Ammon's horn (tissue), 1 donor: ENCODE measurements at places on chromosomes 12 and 14.

DNA sequence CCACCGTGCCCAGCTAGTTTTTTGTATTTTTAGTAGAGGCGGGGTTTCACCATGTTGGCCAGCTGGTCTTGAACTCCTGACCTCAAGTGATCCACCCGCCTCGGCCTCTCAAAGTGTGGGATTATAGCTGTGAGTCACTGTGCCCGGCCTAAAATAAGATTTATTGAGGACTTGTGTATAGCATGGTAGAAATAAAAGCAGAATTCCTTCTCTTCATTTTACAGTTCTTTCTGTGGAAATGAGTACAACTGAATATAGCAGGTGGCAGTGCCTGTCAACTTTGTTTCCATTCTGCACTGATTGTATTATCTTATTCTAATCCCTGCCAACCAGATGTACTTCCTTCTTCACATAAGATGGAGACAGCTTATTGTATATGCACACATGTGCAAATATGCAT lies 41.0 kb downstream of the DIP2B start:
- DNase-seq: no peak

GRCh38 chr12:130639476-130640424 lies 76.3 kb downstream of the RIMBP2 start:
- DNase-seq: no peak

- no peak for DNase-seq
Observed at GRCh38 chr14:77649326-77649725, 32.9 kb upstream of the SPTLC2 start.

DNA sequence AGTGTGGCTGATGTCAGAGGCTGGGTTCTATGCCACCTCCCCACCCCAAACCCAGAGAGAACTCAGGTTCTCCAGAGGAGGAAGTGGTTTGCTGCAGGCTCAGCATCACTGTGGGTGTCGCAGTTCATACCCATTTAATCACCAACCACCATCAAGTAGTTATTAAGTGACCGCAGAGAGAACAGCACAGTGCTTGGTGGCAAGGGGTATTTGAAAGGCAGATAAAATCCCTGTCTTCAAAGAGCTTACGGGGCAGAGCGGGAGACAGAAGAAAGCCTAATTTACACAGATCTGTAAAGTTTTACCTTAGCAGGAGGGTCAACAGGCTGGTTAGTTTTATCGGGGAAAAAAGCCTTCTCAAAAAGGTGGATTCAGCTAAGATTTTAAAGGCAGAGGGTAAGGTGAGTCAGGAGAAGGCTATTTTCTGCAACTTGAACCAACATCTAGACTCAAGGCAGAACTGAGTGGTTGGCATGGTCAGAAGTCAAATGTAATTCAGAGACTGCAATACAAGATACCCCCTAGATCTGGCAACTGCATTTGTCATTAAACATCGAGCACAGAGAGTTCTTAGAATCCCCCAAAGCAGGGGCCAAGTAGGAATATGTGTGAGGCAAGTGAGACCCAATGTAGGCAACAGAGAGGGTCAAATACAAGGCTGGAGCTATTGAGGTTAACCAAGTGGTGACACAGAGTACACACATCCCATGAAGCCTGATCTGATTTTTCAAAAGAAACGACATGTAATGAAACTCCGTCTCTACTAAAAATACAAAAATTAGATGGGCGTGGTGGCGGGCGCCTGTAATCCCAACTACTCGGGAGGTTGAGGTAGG lies 13.2 kb downstream of the PXN start:
- DNase-seq: no peak

GRCh38 chr12:119296535-119296934 lies 38.0 kb upstream of the CCDC60 start:
- no peak for DNase-seq

DNA sequence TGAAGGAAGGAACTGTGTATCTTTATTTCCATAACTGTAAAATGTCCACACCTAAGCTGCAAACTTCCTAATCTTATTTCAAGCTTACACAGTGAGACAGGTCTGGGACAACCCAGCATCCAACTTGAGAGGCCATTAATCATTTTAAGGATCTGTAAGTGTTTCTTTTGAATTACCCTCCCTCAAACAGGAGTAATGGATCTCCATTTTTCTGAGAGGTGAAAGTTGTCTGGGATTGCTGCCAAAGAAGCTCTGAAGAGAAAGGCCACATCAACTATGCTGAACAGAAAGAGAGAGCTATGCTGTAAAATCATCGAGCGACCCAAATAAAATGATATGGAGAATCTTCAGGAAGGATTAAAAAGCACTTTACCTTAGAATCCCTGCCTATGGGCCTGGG lies 131.7 kb upstream of the CPNE8 start:
- no peak for DNase-seq

GRCh38 chr12:97938031-97938430 lies 475.4 kb downstream of the RMST start:
- DNase-seq: no peak

- no peak for DNase-seq
Observed at GRCh38 chr14:65783101-65783500, 370.6 kb downstream of the FUT8 start.

DNA sequence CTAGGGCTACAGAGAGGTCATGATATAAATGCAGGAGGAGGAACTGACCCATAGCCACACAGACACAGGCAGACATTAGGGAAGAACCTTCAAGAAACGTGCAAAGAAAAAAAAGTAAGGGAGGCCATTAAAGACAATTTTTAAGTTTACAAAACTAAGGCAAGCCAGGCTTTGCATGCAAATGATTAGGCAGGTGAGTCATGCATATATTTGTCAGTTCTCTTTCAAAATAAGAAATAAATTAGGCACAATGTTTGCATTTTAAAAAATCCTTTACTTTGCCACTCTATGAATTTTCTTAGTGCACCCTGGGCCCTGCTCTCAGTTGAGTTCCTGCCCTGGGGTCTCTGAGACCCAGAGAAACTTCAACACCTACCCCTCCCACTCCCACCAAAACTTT lies 75.0 kb downstream of the PRMT8 start:
- DNase-seq: no peak

GRCh38 chr12:3307389-3307788 lies 183.6 kb upstream of the PRMT8 start:
- DNase-seq: no peak

DNA sequence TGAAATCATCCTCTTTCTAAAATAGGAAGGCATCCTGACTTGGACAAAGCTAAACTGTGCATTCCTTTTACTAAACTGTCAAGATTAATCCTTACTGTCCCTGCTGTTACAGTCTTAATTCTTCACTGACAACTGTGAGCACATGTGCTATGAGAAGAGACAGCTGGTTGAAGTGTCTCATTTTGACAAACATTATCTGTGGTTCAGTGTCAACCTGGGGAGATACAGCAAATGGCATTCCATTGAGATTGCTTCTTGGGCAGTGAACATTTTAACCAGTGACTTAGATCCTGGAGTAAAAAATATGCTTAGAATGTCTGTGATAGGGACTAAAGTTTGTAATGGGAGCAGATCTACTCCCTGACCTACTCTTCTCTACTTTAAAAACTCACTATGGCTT lies 552.6 kb upstream of the ATP2B1 start:
- DNase-seq: no peak

DNA sequence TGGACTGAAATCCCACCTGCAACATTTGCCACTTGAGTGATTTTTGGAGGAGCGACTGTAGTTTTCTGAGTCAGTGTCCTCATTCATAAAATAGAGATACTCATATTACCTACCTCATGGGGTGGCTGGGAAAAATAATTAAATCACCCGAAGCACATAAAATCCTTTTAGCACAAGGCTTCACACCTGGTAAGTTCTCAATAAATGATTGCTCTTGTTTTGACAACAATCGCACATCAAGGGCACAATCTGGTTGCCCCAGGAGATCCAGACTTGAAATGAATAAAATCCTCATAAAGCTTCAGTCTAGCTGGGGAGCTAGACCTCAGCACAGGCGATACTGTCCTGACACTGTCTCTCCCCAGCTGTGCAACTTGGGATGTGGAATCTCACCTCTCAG lies 76.0 kb upstream of the CCDC60 start:
- no peak for DNase-seq

DNA sequence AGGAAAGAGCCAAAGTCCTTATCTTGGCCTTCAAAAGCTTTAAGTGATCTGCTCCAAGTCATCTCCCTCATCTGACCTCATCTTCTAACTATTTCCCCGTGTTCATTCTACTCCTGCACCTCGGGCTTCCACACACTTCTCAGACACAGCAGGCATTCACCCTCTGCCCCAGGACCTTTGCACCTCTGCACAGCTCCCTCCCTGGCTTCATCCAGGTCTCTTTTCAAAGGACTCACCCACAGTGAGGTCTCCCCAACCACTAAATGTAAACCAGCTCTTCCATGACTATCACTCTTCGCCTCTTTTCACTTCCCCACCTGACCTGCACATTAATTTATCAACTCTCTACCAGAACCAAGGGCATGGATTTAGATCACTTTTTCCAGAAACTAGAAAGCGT lies 161.8 kb downstream of the PIWIL1 start:
- no peak for DNase-seq

DNA sequence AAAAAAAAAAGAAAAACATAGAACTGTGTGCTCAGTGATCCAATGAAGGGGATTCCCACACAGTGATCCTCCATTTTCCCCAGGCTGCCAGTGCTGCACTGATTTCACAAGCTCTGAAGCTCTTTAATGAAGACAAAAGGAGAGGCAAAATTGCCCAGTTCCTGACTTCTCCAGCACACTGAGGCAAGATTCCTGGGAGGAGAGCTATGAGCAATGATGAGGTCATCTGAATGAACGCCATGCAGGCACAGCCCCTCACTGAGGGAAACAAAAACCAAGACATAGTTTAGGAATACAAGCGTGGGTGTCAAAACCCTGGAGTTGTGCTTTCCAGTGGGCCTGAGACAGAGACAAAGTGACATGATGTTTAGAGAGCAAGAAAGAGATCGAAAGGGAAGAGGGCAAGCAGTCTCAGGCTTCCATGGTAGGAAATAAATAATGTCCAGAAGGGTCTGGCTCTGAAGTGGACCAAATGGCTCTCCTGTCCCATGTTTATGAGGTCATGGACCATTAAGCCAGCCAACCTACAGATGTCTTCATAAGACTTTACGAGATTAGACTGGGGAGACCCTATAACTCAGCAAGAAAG lies 40.9 kb upstream of the SMUG1 start:
- DNase-seq: no peak

DNA sequence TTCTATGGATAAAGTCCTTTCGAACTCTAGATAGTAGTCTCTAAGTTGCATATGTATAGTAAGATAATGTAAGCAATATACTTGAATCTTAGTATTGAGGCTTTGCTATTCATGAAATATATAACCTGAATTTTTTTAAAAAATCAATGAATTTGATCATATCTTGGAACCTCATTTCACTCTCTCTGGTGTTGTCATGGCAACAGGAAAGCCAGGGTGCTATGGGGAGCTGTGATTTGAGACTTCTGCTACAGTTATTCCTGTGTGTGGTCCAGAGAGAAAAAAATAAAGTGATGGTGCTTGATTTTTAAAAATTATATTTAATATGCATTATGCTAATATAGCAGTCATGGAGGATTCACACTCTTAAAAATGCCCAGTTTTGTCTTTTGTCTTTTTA lies 508.0 kb downstream of the SNAPC1 start:
- peak; percentile 32 for DNase-seq
